ENCODE measurements at places on chromosomes 2 and 18.

DNA sequence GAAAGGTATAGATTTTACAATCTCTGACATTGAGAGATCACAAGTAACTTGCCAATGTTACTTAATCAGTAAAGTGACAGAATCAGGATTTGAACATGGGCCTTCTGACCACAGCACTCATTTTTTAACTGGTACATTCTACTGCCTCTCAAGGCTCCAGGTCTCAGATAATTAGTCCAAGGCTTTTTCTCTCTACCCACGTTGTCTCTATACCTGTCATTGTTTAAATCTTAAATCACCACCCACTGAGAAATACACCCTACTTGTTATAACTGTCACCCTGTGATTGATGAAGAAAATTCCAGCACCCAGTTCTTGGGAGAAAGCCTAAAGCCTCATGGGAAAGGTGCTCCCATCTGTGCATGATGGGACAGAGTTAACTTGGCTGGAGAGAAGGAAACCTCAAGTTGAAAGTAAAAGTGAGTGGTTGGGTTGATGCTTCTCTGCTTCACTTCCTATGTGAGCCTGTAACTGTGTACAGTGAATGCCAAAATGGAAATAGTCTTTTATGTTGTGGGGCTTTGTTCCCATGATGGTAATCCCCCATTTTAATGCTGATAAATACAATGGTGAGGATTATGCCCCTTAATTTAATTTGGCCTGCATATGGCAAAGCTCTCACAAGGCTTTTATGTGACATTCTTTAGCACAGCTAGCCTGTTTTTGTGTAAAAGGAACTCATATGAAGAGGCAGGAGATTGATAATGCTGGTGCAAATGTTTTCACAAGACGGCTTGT is 190.1 kb upstream of the SP5 start:
- no peak for DNase-seq

- no peak for DNase-seq
Observed at GRCh38 chr2:240255811-240256703, 115.6 kb upstream of the OTOS start.

DNA sequence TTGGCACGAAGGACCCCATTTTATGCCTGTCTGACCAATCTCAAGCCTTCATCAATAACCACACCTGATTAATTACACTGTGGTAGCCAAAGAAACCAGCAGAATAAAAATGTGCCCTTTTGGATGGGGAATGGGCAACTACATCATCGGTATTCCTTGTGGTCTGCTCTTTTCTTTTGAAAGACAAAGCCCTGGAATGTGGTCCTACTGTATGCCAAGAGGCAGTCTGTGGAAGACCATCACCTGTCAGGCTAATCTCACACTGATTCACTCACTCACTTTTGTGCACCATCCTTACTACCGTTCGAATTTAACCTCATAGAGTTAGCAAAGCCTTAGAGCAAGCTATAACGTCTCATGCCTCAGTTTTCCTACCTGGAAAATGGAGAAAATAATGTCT is 275.2 kb upstream of the LRRTM1 start:
- no peak for DNase-seq

GRCh38 chr18:21660078-21660477 is 44.5 kb downstream of the ABHD3 start:
- DNase-seq, result no peak

DNA sequence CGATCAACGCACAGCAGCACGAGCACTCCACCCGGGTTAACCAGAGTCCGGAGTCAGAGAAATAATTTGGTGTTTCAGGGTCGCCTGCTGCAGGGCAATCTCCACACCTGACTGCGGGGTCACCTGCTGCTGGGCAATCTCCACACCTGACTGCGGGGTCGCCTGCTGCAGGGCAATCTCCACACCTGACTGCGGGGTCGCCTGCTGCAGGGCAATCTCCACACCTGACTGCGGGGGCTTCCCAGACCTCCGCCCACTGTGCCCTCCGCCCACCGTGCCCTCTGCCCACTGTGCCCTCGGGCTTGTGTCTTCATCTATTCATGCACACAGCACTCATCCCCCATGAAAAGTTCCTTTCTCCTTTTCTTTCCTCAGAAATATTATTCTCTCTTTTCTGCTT is 500.2 kb upstream of the SALL3 start:
- DNase-seq, result no peak

DNA sequence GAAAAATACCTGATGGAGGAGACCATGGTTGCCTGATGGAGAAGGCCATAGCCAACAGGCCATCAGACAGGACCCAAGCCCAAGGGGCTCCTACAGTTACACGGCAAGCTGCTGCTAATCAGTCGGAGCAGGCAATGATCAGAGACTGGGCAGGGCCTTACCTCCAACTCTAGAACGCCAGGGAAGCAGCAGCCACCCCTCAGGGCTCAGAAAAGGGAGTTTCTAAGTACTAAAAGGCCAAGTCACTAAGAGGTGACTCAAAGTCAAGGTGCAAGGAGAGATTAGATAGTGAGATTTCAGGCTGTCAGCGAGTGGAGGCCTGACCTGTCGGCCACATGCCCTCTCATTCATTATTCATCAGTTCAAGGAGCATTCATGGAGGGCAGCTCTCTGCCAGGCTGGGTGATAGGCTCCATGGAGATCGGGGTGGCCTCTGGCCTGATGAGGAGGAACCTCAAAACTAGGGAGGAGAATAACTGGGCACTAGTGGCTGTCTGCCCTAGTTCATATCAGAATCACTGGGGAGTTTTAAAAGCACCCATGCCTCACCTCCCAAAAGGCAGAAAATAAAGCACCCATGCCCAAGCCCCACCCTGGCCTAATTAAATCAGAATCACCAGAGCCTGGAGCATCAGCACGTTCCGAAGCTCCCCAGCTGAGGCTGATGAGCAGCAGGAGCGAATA is 3.6 kb downstream of the VIL1 start:
- DNase-seq, result no peak

GRCh38 chr18:77023102-77023782 is 109.3 kb downstream of the MBP start:
- no peak for DNase-seq

- DNase-seq, result no peak
Observed at GRCh38 chr2:223099561-223099960, 47.6 kb downstream of the KCNE4 start.

DNA sequence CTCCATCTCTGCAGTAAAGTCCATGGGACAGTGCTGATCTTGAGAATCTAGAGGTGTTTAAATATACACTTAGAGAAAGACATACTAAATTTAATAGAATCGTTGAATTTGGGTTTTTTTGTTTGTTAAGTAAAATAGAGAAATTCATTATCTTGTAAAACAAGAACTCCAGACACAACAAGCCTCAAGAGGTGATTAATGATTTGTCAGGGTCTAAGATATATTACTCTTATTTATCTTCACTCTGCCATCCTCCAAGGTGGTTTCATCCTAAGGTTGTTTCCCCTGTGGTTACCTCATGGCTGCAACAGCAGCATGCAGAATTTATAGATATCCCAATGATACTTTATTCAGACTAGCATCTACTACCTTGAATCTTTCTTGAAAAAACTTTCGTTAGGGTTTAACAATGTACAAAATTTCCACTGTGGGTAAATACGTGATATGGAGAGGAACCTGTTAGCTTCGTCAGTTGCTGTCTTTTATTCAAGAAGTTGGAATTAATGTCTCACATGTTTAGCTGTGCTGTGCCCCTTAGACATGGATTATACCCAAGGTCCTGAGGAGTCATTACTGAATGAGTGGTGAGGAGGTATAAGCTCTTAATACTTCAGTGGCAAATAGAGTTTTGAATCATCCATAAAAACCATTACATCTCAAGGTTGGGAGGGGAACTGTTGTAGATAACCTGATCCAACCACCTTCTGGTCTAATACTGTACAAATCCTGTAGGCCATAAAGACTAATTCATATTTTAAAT is 128.0 kb downstream of the GPD2 start:
- no peak for DNase-seq

GRCh38 chr2:156958374-156958773 is 299.1 kb upstream of the GALNT5 start:
- no peak for DNase-seq

- no peak for DNase-seq
Observed at GRCh38 chr2:88018909-88019308, 2.6 kb upstream of the RNU2-63P start.

GRCh38 chr2:240913810-240914644 is 7.9 kb downstream of the CROCC2 start:
- DNase-seq, result peak; percentile 27

DNA sequence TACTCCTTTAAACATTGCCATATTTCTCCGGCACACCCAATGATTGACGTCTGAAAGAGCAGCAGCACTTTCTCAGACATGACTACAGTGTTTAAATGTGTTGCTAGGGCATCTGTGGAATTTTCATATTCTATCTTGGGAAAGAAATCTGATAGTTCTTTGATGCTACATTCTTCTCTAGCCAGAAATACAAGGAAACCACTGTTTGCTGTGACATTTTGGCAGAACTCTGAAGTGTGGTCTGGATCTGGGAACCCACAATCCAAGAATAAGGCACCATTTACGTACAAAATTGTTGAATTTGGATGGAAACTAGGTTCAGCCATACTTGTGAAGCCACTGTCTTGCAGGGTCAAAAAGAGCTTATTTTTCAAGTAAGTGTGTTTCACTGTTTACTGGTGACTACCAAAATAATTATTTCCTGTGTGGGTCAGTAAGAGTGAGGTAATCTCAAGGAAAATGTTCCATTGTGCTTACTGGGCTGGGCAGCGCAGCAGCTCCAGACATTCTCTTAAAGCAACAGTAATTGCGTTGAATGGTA is 21.3 kb upstream of the CD28 start:
- no peak for DNase-seq

DNA sequence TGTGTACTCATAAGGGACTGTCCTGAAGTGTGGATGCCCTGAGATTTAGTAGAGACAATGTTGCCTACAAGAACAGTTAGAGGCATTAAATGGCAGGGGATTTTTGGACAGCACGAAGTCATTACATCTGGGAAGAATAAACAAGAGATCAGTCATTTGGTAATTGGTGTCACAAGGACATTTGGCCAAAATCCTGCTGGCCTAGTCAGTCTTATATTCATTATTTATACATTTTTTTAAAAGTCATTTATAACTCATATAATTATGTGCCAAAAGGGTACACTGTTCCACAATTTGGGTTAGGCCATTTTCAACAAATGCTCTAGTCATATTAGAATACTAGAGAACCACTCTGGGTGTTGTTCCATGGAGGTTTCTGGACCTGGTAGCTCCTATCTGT is 104.7 kb downstream of the LRATD1 start:
- no peak for DNase-seq

DNA sequence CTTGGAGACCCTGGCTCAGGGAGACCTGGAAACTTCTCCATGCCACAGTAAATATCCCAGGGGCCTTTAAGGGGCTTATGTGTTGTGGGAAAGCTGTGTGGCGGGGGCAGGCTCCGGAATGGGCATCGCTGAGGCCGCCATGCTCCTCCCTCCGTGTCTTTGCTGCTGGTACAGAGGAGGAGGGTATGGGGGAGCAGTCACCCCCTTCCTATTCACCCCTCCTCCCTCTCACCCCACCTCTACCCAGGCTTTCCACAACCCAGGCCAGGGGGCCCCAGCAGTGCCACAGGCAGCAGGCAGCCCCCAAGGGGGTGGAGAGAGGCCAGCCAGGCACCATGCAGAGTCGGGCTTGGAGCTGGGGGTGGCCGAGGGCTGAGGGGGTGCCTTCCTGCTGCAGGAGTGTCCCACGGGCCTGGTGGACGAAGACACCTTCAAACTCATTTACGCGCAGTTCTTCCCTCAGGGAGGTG is 28.0 kb upstream of the FAHD2A start:
- DNase-seq, result no peak

DNA sequence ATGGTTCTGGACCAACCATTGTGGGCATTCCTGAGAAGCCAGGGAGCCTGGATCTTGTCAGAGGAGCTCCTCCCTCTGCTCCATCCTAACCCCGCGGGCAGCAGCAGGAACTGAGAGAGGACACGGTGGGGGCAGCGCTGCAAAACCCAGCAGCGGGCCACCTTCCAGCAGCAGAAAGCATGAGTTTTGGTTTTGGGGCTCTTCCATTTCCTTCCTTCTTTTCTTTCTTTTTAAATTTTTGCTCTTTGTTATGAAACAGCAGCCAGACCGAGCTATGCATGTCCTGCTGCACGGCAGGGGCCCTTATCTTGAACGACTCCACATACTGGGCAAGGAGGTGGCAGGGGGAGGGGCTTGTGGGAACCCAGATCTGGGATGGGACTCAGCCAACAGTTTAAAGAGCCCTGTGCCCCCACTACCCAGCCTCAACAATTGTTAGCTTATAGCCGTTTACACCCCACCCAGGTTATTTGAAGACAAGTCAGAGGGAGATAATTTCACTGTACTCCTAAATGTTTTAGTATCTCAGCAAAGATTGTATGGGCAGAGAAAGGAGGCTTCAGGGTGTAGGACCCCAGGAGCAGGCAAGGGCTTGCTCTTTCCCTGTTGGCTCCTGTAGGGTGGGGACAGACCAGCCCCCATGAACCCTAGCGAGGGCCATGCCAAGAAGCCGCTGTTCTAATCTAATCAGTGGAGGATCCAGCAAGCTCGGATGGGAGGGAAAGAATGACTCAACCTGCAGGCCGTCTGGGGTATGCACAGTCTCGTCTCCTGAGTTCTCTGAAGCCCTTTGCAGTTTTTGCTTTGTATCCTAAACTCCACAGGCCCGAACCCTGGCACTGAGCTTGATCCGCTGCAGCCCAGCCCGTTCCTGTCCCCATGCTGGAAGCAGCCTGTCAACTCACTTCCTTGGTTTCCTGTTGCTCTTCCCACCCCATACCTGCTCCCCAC is 75.3 kb downstream of the LRRFIP1 start:
- no peak for DNase-seq

DNA sequence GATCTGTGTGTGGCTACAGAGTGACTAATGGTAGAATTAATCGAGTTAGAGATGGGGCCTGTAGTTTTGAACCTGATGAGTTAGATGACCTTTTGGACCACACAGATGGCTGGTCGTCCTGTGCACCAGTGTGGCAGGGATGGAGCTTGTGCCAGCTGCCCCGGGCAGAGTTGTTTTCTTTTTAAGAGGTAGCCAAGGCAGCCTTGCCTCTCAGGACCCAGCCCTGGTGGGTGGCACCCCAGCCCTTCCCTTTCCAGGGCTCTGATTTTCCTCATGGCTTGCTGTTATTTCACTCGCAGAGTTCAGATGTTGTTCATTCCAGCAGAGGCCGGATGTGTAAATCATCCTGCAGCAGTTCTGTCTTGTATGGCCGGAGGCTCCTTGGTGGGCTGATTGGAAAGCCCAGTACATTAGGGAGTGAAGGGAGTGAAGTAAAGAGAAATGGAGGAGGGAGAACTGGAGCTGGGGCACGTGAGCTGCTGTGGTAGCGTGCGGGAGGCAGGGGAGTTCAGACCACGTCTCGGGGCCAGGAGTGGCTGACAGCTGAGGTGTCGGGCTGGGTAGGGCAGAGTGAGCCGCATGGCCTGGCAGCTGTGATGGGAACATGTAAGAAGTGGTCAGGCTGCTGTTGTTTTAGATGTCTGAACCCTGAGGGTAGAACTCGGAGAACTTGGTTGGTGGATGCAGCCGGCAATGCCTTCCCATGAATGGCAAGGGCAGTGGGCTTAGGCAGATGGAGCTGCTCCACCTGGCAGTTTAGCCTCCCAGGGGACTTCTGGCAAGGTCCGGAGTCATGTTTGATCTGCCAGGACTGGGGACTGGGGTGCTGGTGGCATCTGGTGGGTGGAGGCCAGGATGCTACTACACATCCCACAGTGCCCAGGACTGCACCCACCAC is 28.8 kb downstream of the ASAP2 start:
- no peak for DNase-seq

- no peak for DNase-seq
Observed at GRCh38 chr2:130263606-130264005, 65.4 kb upstream of the TUBA3E start.
